ENCODE measurements at places on chromosomes 5 and 9. TPM values are rescaled to one million over a fixed set of nuclear protein-coding genes. Genes with fewer than 3 reads are reported as not detected.

DNA sequence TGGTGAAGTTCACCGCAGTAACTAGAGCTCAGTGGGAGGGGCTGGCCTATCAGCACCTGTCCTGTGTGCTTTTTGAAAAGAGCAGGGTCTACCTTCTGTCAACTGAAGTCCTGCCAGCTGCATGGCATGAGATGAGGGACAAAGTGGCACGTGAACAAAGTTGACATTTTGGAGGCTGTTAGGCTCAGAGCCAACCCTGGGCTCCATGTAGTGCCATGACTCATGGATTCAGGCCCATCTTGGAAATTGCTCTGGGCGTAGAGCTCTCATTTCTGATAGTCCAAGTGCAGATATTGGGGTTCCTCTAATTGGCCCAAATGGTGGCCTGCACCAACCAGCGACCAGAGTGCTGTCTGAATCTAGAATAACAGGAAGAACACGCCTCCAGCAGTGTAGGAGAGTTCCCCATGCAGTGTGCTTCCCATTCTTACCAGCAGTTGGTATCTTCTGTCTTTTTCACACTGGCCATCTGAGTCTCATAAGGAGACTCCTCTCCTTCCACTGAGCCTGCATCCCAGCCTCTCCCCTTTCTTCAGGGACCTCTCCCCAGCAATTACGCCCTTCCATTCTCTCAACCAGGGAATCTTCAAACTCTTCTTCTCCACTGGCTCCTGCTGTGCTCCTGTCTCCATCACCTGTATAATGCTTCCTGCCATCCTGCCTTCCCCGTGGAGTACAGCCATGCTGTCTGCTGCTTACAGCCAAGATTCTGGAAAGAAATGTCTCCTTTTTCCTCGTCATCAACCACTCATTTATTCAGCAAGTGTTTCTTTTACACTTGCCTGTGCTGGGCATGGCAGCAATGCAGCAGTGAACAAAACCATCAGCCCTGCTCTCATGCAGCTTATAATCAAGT lies 30.4 kb downstream of the IRF1 start:
- no peak for DNase-seq

DNA sequence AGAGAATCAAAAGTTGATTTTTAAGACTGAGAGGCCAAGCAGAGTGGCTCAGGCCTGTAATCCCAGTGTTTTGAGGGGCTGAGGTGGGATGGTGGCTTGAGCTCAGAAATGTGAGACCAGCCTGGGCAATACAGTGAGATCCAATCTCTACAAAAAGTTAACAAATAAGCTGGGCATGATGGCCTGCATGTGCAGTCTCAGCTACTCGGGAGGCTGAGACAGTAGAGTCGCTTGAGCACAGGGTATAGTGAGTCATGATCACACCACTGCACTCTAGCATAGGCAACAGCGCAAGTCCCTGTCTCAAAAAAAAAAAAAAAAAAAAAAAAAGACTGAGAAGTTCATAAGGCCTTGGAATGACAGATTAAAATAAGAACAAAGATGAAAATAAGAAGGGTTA lies 177.2 kb downstream of the TMEM232 start:
- no peak for DNase-seq

Gene IL5
- not detected for total RNA-seq

GRCh38 chr9:17735859-17736258 lies 157.0 kb downstream of the SH3GL2 start:
- no peak for DNase-seq

Gene COL5A1
- 17.8 TPM for total RNA-seq

DNA sequence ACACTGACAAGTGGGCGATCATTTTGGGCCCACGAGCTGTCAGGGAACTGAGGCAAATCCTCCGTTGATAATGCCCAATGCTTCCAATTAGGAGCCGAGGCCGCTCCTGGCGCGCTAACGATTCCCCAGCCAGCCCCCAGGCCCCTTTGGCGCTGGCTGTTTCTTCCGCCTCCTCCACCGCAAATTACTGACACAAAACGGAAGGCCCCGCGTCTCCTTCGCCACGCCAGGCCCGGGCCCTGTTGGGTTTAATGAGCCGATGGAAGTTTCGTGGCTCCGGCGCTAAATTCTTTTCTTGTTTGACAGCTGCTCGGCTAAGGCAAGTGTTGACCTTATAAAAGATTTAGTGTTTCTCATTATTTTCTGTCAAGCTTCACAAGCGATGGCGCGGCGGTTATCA lies 25.7 kb upstream of the BARHL1 start:
- no peak for DNase-seq

DNA sequence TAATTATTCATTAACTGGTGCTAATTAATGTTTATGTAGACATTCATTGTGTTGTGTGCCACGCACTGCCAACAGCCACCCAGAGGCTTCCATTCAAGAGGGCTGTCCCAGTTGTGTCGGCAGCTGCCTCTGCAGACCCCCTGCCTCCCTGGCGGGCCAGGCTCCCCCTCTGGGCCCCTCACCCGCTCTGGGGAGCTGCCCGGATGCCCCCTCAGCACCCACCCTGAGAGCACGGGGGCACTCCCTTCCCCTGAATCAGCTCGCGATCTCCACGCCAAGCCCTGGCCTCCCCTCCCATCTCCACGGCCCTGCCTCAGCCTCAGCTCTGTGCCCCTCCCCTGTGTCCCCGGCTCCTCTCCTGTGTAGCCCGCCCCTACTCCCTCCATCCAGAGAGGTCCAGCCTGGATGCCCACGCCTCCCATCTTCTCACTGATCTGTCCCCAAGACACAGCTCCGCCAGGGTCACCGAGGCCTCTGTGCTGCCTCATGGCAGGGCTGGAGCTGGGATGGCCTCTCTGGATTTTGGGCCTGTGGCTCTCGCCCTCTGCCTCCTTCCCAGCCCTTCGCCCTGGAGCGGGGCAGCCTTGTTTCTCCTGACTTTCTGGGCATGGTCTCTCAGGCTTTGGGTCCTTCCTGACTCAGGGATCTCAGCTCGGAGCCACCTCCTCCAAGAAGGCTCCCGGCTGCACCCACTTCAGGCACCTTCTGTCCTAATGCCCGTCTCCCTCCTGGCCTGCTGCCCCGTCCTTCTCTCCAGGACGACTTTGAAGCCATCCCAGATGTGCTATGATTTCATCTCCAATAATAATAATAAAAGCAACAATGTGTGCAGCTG lies 16.0 kb upstream of the SLC9A3 start:
- DNase-seq = no peak

Gene PCDH1
- total RNA-seq = 133 TPM

Gene SAXO1
- not detected for total RNA-seq

- no peak for DNase-seq
These were observed 33.6 kb upstream of the ACOT12 start for GRCh38 chr5:81427566-81427965.

DNA sequence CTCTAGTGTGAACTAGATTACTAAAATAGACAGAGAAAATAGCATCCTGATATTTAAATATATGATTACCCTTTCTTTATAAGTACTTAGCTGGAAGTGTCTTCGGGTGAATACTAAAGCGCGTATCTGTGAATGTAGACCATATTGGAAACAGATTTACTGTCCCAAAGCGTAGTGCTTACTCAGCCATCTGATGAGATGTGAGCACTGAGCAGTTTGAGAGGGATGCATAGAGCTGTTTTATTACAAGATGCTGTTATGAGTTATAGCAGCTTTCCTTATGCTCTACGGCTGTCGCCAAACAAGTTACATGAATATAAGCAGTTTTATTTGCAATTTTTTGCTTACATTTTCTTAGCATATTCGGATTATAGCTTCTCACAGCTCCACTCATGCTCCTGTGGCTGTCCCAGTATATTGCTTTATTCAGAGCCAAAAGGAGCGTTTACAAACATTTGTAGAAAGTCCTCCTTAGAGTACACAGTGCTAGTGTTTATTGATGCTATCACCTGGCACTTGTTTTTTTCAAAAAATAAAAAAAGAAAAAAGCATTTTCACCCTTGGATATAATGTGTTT lies 981.4 kb upstream of the WWC1 start:
- no peak for DNase-seq

DNA sequence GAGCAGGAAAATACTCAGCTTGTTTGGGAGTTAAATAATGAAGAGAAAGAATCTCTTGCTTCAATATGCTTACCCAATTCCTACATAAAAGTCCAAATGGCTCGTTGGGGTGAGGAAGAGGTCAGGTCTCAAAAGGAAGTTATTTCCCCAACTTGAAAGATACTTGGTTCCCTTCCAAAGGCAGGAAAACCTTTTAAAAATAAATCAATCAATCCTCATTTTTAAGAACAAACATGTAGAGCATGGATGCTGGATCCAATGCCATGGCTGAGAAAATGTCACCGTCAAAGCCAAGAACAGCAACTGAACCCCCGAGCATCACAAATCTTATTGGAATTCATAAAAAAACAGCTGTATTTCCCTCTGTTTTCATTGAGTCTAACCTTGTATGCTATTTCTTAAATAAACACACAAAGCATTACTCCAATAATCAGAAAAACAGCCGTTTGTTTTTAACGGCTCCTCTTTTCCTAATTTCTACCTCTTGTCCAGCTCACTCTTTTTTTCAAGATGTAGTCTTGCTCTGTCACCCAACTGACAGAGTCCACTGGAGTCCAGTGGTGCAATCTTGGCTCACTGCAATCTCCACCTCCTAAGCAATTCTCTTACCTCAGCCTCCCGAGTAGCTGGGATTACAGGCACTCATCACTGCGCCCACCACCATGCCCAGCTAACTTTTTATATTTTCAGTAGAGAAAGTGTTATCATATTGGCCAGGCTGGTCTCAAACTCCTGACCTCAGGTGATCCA lies 140.7 kb downstream of the GNA14 start:
- no peak for DNase-seq

DNA sequence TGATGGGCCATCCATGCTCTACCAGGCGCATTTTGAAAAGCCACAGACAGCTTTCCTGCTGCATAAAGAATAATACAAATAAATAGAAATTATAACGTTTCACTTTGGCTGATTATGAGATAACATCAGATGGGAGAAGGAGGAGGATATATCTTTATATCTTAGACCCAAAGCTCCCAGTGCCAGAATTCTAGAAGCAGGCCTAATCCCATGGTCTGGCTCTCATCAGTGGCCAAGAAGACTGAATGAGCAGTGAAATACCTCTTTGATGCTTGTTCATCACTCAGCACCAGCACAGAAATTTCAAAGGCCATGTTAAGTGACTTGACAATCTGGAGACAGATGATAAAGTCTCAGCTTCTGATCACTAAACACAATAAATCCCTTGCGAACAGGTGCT lies 107.6 kb downstream of the PPP2R2B start:
- no peak for DNase-seq

- no peak for DNase-seq
These were observed 19.9 kb downstream of the PDGFRB start for GRCh38 chr5:150135557-150136304.

- no peak for DNase-seq
These were observed 3.1 kb upstream of the IL7R start for GRCh38 chr5:35853631-35854030.

Gene MSX2
- 0.81 TPM for total RNA-seq

DNA sequence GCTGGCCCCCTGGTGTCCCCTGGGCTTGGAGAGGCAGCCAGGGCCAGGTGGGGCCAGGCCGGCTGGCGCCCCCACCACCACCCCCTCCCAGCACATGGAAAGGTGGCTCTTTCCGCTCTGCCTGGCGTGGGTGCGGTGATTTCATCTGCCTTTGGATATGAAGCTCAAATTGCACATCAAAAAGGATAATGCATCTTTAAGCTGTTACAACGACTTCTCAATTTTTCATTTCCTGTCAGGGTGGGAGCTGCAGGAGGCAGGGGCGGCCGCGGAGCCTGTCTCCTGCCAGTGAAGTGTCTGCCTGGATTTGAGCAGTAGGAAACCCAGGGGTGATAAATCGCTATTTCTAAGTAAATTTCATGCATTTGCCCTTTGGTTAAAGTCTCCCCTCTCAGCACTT lies 169.2 kb upstream of the MVB12B start:
- no peak for DNase-seq

GRCh38 chr9:131125038-131125287 lies 423 bp upstream of the NUP214 start:
- no peak for DNase-seq

- DNase-seq = no peak
These were observed 2.5 kb upstream of the PSMD5 start for GRCh38 chr9:120845255-120845654.

Gene STOM
- 115 TPM for total RNA-seq

DNA sequence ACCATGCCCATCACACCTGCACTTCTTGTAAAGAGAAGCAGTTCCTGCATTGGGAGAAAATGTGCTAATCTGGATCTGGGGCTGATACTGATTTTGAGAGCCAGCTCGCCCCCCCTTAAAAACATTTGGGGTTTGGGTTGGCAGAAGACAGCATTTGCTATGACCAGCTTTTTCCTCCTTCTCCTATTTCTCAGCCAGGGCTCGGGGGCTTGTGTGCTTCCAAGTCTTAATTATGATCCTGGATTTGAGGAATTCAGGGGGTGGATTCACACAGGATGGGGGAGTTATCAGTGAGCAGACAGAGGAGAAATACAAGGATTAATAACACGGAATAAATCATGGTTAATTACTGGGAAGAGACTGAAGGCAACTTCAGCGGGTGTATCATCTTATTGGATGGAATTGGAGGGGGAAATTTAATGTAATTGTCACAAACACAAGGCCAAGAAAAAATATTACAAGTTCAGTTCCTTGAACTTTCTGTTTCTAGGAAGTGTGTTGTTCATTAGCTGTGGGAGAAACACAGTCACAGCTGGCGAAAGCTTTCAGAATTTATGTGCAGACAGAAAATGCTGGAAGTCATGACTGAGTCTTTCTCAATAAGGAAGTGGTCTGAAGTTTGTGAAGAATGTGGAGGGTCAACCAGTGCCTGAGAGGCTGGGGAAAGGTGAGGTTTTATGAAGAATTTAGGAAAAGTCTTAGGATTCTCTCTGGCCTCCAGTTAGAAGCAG lies 15.3 kb downstream of the C9orf152 start:
- DNase-seq = no peak

Gene ANKRD20A1
- total RNA-seq = 5.6 TPM

Gene GTF3C4
- total RNA-seq = 10.6 TPM

DNA sequence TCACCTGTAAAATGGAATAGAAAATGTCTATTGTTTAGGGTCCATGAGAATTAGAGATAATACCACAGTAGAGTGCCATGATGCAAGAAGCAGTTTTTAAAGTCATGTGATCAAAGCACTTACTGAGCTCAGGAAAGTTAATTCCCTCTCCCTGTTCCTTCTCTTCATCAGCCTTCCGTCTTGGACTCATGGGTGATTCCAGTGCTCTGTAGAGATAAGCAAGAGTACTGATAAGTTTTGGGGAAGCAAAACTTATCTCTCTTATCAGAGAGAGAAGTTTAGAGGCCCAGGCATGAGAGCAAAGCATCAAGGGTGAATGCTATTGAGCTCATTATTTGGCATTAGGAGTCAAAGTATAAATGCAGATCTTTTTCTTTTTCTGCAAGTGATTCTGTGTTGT lies 410.1 kb downstream of the AGTPBP1 start:
- no peak for DNase-seq

GRCh38 chr5:143261748-143262392 lies 141.6 kb downstream of the NR3C1 start:
- no peak for DNase-seq

DNA sequence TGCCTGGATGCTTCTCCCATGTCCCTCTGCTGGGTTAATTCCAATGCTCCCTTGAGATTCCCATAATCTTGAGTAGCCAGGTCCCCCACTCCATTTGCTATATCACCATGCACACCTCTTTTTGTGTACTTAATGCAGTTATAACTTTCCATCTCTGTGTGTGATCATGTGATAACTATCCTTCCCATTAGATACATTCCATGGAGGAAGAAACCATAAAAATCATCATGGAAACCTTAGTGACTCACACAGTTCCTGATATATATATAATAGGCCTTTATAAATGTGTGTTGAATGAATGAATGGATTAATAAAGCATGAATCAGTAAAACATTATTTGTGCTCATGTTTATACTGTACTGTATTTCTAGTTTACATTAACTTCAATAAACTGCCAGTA lies 104.6 kb downstream of the PCSK5 start:
- no peak for DNase-seq

Gene MAMDC2
- total RNA-seq = 4.6 TPM

GRCh38 chr5:91329283-91329682 lies 53.8 kb downstream of the ARRDC3 start:
- no peak for DNase-seq

Measured in left colon (tissue), 2 donors.